ENCODE measurements at places on chromosomes 3 and 15. TPM values are rescaled to one million over a fixed set of nuclear protein-coding genes. Genes with fewer than 3 reads are reported as not detected.

- DNase-seq, result peak; percentile 18
These were observed 39.5 kb downstream of the TNIK start for GRCh38 chr3:171420667-171421066.

DNA sequence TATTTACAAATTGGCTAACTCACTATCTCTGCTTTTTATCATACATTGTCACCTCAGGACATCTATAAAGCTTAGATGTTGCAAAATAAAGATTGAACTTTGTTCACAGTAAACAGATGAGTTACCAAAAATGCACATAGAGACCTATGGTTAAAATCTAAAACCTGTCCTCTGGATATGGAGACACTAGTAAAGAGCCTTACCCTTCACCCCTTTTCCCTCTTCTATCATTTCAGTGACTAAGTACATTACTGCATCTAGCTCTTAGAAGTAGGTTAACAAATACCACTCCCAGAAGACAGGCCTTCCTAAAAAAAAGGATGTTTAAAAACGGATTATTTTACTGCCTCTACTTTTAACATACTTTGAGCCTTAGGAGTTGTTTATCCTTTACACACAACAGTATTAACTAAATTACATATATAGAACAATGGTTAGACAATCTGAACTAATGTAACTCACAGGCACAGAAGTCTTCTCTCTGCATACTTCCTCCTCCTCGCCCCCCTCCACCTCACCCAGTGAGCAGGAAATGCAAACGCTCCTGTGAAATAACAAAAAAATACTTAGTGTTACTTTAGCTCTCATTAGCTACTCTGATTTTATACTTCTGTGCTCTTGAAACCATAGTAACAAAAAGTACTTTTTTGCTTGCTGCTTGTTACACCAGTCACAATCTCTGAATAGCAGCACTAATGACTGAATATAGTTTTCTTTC is 23.3 kb downstream of the IREB2 start:
- DNase-seq, result no peak

The CD96 gene
- total RNA-seq, result 4.2 TPM

The TGM4 gene
- total RNA-seq, result under 0.01 TPM

DNA sequence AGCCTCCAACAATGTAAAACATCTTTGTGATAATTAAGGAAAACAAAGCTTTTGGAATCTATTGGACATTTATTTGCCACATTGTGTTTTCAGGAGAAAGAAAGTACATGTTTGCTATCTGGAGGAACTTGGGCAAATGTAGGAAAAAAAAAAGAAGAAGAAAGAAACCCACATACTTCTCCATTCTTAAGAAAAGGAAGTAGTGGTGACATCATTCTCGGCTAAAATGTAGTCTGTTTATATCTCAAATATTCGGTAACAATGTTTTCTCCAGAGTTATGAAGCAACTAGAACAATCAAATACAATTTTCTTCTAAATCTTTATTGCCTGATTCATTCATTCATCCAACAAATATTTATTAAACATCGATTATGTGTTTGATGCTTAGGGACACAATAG is 2.3 kb upstream of the TGFBR2 start:
- DNase-seq, result no peak

The TUSC7 gene
- not detected for total RNA-seq

DNA sequence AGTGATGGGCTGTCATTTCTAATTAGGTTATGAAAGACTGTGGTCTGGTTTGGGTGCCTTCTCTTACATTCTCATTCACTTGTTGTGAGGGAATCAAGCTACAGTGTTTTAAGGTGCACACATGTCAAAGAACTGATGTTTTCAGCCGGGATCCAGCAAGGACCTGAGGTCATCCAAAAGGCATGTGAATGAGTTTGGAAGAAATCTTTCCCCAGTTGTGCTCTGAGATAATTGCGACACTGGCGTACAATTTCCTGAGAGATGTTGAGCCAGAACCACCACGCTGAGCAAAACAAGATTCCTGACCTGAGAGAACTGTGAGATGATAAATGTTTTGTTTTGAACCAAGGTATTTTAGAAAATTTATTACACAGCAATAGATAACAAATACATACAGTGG is 295.3 kb upstream of the SLITRK3 start:
- no peak for DNase-seq

- peak; percentile 16 for DNase-seq
These were observed 10.7 kb upstream of the BBX start for GRCh38 chr3:107512108-107512507.

- no peak for DNase-seq
These were observed 55.5 kb downstream of the P3H2 start for GRCh38 chr3:190065204-190065603.

The SH3GL3 gene
- 0.24 TPM for total RNA-seq

GRCh38 chr3:151426341-151426657 is 34.6 kb downstream of the IGSF10 start:
- no peak for DNase-seq

- no peak for DNase-seq
These were observed 21.6 kb downstream of the TRA2B start for GRCh38 chr3:185916042-185916833.

The SSUH2 gene
- 1.5 TPM for total RNA-seq

DNA sequence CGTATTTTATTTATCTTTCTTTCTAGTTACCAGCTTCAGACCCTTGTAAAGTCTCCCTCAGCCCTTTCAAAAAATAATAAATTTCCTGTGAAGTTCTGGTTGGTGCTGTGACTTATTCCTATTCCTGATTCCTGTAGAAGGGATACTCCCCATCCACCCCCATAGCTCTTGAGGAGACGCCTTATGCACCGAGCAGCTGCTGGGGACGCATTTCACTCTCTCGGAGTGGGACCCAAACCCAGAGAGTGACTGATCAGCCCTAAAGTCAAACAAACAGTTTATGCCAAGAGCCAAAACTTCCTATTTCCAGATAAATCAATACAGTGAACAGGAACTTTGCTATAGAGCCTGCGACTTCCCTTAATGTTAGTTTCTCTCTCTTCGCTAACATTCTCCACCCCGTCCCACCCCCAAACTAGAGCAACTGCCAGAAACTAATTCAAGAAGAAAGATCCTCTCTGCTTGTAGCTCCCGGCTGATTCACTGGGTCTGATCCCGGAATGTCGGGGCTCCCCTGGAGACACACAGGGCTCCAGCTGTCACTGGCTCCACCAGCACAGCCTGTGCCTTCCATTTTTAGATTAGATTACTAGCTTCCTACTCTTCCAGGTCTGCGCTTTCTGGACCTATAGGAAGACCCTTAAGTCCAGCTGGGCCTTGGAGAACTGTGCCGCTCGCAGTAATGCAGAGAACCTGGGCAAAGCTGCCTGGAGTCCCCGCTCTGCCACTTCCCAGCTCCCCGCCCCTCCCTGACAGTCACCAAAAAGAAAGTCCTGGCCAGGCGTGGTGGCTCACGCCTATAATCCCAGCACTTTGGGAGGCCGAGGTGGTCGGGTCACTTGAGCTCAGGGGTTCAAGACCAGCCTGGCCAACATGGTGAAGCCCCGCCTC is 45.2 kb downstream of the KLHL25 start:
- no peak for DNase-seq

The TNFSF10 gene
- total RNA-seq, result 11.7 TPM

The VEPH1 gene
- 85.5 TPM for total RNA-seq

- no peak for DNase-seq
These were observed 46.4 kb downstream of the TNFAIP8L3 start for GRCh38 chr15:51048308-51048707.

- DNase-seq, result peak; percentile 99
These were observed 182.7 kb upstream of the GADL1 start for GRCh38 chr3:31077021-31077601.

The P2RY13 gene
- total RNA-seq, result not detected

The GADL1 gene
- not detected for total RNA-seq

The UCN2 gene
- total RNA-seq, result 4.3 TPM

DNA sequence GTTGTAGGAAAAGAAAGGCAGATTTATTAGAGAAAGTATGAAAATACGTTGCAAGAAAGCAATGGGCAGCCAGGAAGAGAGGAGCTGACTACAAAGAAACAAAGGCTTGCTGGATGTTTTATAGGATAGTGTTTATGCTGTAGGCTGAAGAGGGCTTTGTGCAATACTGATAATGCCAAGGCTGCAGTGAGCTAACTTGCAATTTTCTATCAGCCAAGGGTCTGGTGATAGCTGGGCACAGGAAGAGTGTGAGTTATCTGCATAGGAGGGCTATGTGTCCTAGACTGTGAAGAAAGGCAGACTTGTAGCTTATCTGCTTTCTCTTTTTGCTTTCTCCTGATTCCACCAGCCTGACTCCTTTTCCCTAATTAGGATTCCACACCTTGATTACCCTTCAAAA is 51.3 kb upstream of the OSBPL11 start:
- DNase-seq, result no peak

DNA sequence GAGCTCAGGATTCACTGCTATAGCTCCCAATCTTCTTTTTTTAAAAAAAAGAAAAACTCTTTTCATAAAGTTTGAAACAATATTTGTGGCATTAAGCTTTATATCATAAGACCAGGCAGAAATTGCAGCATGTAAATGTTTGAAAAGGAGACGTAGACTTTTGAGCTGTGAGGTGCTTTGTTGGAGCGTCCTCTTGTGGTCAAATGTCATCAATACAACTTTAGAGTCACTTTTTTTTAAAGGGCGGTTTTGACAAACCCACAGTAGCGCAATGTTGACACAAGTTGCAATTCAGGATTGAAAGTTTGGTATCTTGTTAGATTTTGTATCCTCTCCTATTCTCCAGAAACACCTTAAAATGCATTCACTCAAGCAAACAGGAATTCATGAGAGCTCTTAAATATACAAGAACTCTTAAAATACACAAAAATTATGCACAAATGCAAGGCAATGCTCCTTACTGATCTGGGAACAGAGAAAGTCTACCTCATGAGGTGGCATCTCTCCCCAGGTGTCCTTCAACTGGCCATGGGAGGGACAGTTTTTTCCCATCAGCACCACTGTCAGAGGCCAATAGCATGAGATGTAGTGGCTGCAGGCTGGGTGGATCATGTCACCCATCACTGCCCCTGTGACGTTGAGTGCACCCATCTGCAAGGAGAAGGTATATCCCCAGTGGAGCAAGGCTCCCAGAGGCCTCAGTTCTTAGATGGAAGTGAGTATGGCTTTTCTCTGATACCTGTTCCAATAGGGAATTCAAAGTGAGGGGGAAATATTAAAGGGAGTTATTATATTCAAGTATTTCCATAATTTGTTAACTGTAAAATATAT is 70.7 kb downstream of the ANXA2 start:
- peak; percentile 54 for DNase-seq

- DNase-seq, result no peak
These were observed at the start of gene ZDHHC19 for GRCh38 chr3:196210673-196211556. Gene ZDHHC19 (minus strand): TSS chr3:196211400. CDS start chr3:196211315, 85 bp downstream.

DNA sequence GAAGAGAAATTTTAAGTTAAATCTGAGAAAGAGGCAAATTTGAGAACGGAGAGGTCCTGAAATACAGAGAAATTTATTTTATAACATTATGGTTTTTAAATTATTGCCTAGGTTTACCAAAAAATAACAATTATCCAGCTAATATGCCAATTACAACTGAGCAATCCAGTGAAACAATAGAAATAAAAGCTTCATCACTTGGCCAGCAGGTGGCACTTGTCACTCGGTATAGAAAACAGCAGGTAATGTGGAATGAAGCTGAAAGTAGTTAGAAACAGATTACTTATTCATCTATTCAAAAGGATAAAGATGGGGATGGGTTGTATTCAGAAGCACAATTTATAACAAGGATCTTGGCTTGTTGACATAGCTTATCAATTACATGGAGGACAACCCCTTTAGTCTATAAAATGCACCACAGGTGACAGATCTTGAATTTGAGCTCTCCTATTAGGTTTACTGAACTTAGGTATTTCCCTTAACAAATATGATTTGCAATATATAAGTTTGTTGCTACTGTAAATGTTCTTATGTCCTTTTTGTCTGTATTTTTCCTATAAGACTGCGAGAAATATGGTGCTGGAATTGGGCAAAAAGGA is 70.1 kb upstream of the GUCA1C start:
- DNase-seq, result peak; percentile 44

- DNase-seq, result peak; percentile 75
These were observed 489.2 kb upstream of the UBE2E2 start for GRCh38 chr3:22713936-22714335.

- DNase-seq, result no peak
These were observed 113.3 kb downstream of the ANP32A start for GRCh38 chr15:68707386-68707785.

GRCh38 chr15:41028853-41029252 is 75.6 kb downstream of the CHAC1 start:
- no peak for DNase-seq

The RBP2 gene
- not detected for total RNA-seq

The CCR3 gene
- 0.10 TPM for total RNA-seq

- DNase-seq, result no peak
These were observed 610.0 kb downstream of the FOXP1 start for GRCh38 chr3:70973558-70973957.

DNA sequence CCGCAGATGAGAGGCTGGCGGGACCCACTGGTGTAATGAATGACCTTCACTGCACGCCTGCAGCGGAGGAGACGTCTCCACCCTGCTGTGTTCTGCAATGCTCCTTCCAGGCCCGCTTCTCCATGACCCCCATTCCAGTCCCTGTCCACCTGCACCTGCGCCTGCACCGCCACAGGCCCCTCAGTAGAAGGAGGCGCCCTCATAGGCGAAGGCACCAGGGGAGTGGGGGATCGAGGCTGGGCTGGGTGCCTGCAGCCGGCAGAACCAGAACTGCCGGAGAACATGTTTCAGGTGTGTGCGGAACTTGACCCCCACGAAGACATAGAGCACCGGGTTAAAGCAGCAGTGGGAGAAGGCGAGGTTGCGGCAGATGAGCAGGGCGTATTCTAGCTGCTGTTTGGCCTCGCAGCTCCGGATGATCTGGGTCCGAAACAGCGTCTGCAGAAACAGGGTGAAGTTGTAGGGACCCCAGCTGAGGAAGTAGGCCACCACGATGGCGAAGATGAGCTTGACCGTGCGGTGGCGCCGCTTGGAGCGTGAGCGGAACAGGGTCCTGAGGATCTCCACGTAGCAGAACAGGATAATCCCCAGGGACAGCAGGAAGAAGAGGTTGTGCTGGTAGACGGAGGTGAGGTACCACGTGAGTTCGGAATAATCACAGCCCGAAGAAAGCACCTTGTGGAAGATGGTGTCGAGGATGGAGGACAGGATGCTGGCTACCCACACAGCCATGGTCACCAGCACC is 6.3 kb downstream of the XCR1 start:
- DNase-seq, result no peak

DNA sequence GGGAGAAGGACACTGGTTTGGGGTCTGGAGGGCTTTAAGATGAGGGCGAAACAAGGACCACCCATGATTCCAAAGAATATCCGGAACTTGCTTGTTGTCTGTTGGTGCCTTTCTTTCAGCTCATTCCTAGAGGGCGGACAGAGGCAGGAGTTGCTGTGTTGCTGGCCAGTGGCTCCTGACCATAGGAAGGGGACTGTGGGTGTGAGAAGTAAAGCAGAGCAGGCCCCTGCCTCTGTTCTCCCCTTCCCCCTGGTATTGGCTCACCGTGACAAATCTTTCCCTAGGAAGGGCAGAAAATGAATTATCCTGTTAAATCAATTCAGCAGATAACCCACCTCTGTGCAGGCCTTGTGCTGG is 89.1 kb downstream of the LIPC start:
- DNase-seq, result no peak

Measured in RPMI7951 (cell line).